ENCODE measurements at places on chromosomes 2 and 18.

- DNase-seq, result no peak
Observed at GRCh38 chr2:43025709-43026295, 200.6 kb downstream of the ZFP36L2 start.

- no peak for DNase-seq
Observed at GRCh38 chr2:131036269-131036668, 57.0 kb downstream of the FAM168B start.

DNA sequence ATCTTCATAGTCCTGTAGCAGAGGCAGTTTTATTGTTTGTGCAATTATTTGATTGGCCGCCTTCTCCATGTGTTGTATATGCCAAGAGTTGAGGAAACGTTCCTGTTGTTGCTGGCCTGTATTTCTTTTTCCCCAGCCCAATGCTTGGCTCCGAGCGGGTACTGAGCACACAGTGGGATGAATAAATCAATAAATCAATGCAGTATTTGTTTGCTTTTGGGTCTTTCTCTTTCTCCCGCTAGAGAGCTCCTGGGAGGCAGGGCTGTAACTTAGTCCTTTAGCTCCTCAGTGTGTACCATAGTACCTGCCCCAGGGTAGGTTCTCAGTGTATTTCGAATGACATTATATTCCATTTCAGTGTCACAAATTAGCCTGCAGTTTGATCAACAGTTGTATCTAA is 71.8 kb downstream of the ICOS start:
- no peak for DNase-seq

DNA sequence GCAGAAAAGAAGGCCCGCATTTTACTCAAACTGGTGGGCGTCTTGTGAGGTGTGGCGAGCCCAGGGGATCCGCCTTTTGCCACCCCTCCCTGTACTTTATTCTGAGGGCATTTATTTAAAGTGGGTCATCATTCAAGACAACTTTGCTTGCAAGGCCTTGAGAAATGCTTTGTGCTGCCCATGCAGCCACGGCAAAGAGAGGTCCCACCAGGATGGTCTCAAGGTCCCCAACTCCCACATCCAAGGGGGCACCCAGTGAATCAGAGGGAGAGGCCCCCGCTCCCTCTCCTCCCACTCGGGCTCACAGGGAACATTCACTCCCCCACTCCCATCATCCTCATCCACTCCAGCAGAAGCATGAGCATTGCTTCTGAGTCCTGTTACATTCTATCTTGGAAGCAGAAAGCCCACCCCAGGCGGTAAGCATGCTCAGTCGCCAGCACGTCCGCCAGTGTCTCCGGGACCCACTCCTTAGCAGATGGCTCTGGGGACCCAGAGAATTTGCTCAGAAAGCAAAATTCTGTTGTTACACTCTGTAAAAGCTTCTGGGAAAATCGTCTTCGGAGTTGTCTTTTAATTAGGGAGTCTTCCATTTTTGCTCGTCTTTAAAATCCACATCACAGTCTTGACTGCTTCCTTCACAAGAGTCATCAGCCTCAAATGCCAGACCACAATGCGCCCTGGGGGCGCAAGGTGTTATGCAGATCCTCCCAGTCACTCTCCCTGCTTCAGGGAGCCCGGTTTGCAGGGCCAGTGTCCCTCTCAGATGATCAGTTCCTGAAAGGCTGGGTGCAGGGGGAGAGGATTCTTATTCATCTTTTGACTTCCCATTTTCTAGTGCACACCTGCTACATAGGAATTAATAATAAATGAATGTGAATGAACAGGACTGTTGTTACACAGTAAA is 99.4 kb upstream of the NCK2 start:
- DNase-seq, result no peak

DNA sequence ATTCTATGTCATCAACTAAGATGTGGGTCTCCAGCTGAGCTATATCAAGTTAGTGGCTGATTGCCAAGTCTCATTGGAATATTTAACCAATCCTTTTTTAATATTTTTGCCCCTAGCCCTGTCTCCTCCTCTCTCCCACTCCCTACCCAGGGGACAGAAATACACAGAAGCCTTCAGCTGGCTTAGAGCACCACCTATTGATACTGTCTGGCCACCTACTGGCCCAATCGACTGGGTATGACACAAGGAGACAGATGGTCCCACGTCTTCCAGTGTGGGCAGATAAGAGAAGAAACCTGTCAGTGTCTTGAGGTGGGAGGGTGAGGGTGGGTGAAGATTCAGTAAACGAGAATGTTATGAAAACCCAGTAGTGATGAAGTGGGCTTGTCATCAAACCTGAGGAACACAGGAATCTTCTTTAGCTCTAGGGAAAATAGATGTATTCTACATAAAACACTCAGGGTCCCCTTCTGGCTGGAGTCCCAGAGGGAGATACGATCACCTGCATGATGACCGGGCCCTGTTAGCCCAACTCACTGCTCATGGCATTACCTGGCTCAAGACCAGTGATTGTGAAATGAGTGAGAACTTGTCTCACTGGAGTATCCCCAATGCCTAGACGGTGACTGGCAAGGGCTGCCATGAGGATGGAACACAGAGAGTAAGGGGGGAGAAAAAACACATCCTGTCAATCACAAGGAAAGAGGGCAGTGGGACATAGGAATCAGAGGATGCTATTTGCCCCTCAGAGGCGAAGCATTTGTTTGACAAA is 26.7 kb downstream of the POLR1A start:
- DNase-seq, result peak; percentile 53

DNA sequence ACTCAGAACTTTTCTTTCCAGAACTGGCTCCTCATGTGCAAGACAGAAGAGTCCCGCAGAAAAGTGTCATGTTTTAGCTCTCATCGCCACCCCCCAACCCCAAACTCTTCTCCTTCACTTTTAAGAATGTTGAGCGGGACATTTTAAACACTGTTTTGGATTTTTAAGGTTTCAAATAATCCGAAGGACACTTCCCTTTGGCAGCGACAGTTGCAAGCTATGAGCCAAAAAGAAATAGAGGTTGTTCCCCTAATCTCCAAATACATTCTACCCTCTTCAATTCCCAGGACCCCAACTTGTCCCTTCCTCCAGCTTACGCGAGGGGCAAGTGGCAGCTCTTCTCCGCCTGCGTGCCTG is 678 bp upstream of the UBE2E3 start:
- DNase-seq, result no peak

GRCh38 chr2:118980022-118980421 is 38.0 kb downstream of the MARCO start:
- no peak for DNase-seq

- DNase-seq, result no peak
Observed at GRCh38 chr2:60306267-60306861, 247.1 kb downstream of the BCL11A start.

GRCh38 chr18:59278793-59279192 is 5.5 kb upstream of the RAX start:
- no peak for DNase-seq

GRCh38 chr18:48892146-48892855 is 58.5 kb downstream of the SMAD7 start:
- no peak for DNase-seq

GRCh38 chr2:37555457-37555856 is 116.0 kb downstream of the CDC42EP3 start:
- DNase-seq, result no peak

- peak; percentile 24 for DNase-seq
Observed at GRCh38 chr2:39724828-39725144, 54.3 kb downstream of the THUMPD2 start.

DNA sequence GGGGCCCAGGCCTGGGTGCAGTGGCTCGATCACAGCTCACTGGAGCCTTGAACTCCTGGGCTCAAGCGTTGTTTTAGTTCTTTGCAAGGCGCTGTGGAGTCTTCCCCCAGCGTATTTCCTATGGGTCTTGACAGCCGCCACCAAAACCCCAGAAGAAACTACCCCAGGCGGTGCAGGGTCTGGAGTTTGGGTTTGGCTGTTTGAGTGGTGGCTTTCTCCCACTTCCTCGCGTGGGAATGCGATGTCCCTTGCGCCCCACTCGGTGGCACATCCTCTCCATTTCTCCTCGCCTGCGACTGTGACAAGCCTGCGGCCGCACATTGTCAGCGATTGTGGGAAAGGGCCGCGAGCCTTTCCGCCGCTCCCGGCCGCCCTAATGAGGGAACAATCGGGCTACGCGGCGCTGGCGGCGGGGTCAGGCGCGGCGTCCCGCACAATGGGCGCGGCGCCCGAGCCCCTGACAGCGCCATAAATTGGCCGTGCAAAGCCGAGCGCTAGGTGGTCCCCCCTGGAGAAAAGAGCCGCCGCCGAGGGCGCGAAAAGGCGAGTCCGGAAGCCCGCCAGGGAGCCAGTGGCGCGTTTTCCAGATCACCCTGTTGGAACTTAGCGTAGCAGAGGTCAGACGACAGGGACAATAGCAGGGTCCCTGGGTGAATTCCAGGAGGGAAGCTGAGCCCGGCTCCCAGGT is 194.9 kb upstream of the POU3F3 start:
- no peak for DNase-seq

- no peak for DNase-seq
Observed at GRCh38 chr2:161283926-161284325, 24.3 kb upstream of the PSMD14 start.

- no peak for DNase-seq
Observed at GRCh38 chr2:147634826-147635225, 210.0 kb upstream of the ACVR2A start.

DNA sequence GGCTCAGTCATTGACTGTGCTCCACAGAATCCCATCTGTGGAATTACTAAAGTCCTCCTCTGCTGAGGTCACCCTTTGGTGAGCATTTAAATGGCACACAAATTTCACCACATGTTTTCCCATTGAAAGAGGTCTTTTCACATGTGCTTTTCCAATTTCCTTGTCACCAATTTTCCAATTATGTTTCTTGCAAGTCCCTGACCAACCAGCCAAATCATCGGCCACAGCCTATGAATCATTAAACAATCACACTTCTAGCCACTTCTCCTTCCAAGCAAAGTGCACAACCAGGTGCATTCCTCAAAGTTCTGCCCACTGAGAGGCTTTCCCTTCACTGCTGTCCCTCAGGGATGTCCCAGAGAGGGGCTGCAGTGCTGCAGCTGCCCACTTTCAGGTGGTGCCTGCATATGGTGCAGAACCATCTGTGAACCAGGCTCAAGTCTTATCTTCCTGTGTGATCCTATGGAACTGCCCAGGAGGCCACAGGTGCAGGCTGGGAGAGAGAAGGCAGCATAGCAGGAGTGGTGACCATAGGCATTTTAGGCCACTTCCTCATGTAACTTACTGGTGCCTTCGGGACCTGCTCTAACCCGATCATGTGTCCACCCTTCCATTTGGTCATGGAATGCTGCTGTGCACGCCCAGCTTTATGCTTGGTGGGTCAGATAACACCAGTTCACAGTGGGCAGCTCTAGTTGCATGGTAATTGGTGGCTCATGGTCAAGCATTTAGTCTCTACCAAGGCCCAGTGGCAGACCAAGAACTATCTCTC is 153.0 kb downstream of the SEPTIN10 start:
- DNase-seq, result no peak

DNA sequence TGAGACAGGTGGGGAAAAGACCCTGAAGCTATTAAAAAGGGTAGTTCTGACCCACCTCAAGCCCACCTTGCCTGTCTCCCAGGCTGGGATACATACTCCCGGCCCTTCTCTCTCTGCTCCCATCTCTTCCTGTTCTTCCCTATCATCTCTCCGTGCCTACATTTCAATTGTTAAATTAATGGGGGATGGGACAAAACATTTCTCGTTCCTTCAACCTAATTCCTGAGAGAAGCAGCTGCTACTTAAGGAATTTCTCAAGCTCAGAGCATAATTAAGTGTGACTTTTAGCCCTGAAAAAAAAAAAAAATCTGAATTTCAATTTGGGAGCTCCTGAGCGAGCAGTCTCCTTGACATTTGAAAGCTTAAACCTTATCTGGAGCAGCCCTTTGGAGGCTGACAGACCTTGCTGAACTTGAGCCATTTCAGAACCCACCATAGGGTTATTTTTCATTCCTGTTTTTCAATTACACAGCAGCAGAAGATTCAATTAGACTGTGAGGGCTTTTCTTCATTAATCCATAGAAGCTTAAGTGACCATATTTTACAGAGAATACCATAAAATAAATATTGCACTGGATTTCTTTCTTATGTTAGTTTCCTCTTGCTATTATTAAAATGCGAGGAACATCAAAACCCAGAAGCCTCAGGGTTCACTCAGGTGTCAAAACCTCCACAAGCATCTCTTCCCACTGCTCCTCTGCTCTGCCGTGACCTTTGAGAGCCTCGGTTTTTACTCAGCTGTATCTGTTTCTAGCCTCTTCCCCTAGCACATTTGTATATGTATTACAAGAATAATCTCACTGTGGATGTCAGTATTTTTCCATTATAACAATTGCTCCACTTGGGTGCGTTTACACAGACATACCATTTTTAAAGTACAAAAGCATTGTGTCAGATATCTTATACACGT is 125.7 kb downstream of the B3GNT2 start:
- no peak for DNase-seq
